ENCODE measurements at places on chromosomes 2 and 18. TPM values are rescaled to one million over a fixed set of nuclear protein-coding genes. Genes with fewer than 3 reads are reported as not detected.
A peak's percentile ranks its signal among the peaks of the same experiment; 100 is the strongest.

The CEBPZOS gene
- total RNA-seq, result 83.6 TPM

The DYSF gene
- total RNA-seq, result 21.3 TPM

The ACMSD gene
- total RNA-seq, result not detected

The POTEJ gene
- total RNA-seq, result not detected

The GAREM2 gene
- total RNA-seq, result 23.8 TPM

The KYNU gene
- total RNA-seq, result 0.50 TPM

The EIF4E2 gene
- total RNA-seq, result 59.2 TPM

The SLC5A7 gene
- 0.17 TPM for total RNA-seq

The LYG2 gene
- not detected for total RNA-seq

The SERPINB3 gene
- not detected for total RNA-seq

GRCh38 chr2:21041943-21042707 lies 1.7 kb downstream of the APOB start:
- DNase-seq, result peak; percentile 5

DNA sequence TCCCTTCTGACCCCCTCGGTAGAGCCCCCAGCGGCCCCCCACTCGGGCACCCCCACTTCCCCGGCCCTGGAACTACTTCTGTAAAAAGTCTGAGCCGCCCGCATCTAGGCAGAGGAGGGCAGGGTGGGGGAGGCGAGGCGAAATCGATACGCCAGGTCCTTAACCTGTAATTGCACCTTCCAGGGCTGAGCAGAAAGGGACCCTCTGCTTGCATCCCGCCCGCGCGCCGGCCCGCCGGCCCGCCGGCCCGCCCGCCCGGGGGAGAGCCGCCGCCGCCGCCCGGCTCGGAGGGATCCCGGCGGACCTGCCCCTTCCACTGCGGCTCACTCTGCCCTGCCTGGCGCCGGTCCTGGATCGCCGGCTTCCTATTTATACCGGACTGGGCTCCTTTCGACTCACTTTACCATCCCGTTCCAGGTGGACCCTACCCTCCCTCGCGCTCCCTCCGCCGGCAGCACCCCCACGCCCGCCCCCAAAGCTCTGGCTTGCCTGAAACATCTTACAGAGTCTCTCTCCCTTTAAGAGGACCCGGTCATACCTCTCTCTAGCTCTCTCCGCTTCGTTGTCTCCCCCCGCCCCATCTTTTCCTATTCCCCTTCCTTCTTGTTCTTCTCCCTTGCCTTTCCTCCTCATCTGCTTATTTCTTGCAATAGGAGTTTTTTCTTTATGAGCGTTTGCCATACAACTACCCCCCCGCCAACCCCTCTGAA lies 797 bp downstream of the KLHL14 start:
- peak; percentile 70 for DNase-seq

- DNase-seq, result peak; percentile 35
Observed at GRCh38 chr2:42328148-42328833, 32.7 kb downstream of the COX7A2L start.

GRCh38 chr2:129006135-129006886 lies 687.6 kb upstream of the HS6ST1 start:
- DNase-seq, result no peak

- DNase-seq, result no peak
Observed at GRCh38 chr18:23225503-23225902, 90.2 kb downstream of the CABLES1 start.

DNA sequence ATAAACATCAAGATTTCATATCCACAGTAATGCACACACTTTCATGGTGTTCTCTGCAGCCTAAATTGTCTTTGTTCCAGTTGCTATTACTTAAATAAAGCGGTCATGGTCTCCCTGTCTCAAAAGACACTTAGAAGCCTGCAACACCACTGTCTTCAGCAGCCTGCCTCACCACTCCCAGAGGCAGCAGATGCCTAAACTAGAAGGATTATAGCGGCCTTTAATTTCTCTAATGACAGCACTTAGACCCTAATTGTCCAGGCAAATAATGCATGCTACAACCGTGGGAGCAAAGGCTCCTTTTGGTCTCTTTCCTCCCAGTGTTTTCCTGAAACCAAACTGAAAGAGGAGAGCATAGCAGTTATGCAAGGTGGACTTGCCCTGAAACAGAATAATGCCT lies 248.8 kb upstream of the SLC39A10 start:
- no peak for DNase-seq

GRCh38 chr2:120904830-120905234 lies 169.2 kb downstream of the GLI2 start:
- DNase-seq, result no peak

DNA sequence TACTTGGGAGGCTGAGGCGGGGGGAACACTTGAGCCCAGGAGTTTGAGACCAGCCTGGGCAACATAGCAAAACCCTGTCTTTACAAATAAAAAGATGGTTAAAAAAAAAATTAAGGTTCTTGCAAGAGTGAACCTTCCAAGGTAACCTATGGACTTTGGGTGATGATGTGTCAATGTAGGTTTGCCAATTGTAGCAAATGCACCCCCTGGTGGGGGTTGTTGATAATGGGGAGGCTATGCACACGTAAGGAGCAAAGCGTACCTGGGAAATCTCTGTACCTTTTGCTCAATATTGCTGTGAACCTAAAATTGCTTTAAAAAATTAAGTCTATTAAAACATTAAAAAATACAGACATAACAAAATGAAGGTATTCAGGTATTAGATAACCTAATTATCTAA lies 70.4 kb downstream of the CWC22 start:
- DNase-seq, result peak; percentile 84

DNA sequence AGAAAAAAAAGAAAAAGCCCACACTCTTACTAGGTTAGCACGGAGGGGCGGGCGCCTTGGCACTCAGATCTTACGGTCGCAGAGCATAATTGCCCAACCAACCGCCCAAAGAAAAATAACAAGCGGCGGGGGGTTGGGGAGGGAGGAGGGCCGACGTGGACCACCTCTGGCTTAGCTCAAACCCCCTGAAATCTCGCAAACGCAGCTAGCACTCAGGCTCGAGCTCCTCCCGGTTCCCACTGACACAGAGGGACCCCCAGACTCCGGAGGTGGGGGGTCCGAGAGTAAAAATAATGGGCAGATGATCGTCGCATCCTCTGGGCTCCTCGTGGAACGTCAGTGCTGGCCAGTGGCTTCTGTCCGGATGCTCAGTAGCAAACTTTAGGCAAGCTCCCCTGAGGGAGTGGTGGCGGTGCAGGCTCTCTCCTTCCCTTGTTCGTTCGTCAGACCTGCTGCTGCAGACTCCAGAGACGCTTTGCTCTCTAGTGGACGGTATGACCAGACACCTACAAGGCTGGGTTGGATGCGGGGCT lies 12.0 kb downstream of the CATIP start:
- peak; percentile 72 for DNase-seq

- no peak for DNase-seq
Observed at GRCh38 chr2:121090088-121090715, 194.8 kb downstream of the TFCP2L1 start.

- no peak for DNase-seq
Observed at GRCh38 chr2:31234683-31235503, 941 bp downstream of the EHD3 start.

DNA sequence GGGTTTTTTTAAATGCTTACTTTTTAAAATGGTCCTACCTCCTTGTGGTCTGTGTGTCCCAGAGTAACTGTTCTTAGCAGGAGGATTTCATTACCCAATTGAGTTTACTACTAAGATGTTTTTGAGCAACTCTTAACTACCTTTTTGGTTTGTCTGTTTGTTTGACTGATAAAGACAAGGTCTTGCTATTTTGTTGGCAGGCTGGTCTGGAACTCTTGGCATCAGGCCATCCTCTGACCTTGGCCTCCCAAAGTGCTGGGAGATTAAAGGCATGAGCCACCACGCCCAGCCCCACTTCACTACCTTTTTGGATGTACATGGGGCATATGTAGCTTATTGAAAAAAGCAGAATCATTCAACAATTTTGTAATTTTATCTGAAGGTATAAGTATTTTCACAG lies 14.9 kb downstream of the MRPS9 start:
- DNase-seq, result no peak

- peak; percentile 6 for DNase-seq
Observed at GRCh38 chr2:204625135-204625534, 79.9 kb downstream of the PARD3B start.

GRCh38 chr2:211259831-211260476 lies 703.6 kb downstream of the CPS1 start:
- no peak for DNase-seq

DNA sequence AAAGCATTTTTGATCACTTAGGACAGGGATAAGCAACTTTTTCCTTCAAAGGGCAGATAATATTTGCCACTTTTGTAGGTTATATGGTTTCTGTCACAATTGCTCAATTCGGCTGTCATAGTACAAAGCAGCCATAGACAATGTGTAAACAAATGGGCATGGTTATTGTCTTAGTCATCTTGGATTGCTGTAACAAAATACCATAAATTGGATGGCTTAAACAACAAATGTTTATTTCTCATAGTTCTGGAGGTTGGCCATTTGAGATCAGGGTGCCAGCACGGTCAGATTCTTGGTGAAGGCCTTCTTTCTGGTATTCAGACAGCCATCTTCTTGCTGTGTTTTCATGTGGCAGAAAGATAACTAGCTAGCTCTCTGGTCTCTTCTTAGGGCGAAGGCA lies 91.2 kb downstream of the TAF4B start:
- no peak for DNase-seq

- no peak for DNase-seq
Observed at GRCh38 chr18:5142859-5143258, 54.2 kb downstream of the AKAIN1 start.

DNA sequence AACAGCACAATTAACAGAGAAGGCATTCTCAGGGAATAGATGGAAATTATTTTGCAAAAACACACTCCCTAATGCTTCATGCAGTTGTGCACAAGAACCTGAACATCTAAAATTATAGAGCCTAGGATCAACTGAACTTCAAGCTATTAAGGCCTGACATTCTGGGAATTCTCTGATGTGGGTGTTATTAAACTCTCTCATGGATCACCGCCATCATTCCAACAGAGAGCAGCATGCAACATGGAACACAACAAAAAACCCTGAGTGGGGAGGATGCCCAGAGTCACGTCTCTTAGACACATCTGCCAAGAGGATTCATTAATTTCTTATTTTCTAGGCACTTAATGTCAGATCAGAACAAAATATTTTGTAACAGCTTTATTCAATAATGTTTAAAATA lies 543.8 kb downstream of the ERBB4 start:
- DNase-seq, result no peak

- DNase-seq, result no peak
Observed at GRCh38 chr2:45681675-45682074, 30.2 kb downstream of the PRKCE start.

DNA sequence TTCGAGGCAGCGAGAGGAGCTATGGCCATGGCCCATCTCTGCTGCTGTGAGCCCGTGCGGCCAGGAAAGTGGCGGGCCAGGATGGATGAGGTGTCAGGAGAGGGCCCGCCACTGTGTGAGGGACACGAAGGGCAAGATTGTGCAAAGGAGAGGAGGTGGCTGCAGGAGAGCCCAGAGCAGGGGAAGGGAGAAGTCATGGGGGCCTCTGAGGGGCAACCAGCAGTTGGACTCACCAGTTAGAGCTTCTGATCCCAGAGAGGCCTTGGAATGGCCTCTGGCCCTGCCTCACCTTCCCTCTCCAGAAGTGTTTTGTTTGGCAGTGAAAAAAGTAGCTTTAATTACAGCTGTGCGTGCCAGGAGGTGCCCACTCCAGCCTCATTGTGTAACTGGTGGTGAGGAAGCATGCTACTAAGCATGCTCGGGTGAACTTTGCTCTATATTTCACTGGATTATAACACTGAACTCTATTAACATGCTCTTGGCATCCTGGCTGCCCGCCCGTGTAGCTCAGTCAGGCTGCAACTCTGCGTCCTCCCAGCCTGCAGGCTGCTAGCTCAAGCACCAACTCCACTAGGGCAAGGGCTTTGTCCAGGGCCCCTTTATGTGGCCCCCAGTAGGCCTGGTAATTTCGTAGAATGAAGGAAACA lies 34.2 kb downstream of the IMPA2 start:
- DNase-seq, result no peak

DNA sequence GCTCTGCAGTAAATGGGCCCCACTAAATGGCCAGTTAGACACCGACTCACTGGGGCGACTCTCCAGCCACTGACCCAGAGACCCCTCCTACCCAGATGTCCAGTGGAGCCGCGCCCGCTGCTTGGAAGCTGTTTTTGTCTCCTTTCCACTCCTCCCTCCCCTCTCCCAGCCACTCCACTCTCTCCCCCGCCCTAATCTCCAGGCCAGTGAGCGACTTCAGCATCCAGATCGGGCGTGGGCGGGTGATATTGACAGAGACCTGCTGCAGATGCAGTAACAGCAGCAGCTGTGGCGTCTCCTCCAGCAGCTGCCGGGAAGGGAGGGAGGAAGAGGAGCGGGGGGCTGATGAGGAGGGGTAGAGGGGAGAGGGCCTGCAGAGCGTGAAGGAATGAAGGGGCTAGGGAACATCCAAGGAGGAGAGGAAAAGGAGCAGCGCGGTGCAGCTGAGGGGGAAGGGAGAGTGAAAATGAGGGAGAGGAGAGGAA lies at the start of gene SCN7A:
SCN7A (minus strand) TSS at position 110 of the 485 bp plus-strand sequence. CDS start 16,553 bp downstream, outside the sequence.
- DNase-seq, result peak; percentile 75

DNA sequence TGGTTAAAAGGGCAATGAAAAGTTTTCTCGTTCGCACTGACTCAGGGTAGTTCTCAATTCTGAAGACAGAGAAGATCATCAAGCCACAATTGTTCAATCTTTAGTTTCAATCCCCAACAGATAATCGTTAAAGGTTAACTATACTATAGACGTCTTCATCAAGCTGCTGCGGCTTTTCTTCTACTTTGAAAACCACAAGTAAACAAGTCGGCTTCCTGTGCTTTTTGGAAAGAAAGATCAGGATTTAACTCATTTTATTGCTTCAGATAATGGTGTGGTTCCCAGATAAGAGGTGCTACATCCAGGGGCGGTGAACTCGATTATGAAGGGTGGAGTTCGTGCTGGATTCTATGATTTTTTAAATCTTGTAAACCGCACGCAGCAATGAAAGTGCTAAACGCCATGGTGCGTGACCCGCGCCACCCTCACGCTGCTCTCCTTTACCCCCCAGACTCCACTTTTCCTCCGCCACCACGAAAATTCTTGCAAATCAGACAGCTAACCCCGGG lies 545 bp upstream of the CDCA7 start:
- peak; percentile 73 for DNase-seq

DNA sequence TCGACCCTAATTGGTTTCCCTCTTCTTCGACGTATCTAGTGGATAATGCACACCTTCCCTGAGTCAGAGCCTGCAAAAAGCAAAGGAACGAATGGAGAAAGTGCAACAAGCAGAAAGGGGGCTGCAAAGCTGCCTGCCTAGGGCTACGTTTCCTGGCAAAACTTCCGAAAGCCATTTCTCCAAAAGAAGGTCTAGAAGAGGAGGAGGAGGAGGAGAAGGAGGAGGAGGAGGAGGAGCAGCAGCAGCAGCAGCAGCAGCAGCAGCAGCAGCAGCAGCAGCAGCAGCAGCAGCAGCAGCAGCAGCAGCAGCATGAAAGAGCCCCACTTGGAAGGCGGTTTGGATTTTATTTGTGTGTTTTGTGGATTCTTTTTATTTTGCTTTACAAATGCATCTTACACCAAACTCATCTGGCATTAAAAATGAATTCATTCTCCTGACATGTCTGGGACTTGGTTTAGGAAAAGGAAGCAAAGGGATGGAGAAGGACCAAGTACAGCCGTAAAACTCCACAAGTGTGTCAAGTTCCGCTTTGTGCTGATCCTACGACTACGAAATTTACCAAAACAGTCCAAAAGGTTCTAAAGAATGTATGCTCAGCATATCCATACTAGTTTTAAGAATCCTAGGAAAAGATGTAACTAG lies 2.0 kb downstream of the TCF4 start:
- DNase-seq, result peak; percentile 25

All from GM23338 (cell line).